CD4-positive, alpha-beta T cell treated with Interleukin-6 at 100 ng/mL for 8 hours (primary cell): ENCODE measurements at places on chromosomes 6 and 20.

DNA sequence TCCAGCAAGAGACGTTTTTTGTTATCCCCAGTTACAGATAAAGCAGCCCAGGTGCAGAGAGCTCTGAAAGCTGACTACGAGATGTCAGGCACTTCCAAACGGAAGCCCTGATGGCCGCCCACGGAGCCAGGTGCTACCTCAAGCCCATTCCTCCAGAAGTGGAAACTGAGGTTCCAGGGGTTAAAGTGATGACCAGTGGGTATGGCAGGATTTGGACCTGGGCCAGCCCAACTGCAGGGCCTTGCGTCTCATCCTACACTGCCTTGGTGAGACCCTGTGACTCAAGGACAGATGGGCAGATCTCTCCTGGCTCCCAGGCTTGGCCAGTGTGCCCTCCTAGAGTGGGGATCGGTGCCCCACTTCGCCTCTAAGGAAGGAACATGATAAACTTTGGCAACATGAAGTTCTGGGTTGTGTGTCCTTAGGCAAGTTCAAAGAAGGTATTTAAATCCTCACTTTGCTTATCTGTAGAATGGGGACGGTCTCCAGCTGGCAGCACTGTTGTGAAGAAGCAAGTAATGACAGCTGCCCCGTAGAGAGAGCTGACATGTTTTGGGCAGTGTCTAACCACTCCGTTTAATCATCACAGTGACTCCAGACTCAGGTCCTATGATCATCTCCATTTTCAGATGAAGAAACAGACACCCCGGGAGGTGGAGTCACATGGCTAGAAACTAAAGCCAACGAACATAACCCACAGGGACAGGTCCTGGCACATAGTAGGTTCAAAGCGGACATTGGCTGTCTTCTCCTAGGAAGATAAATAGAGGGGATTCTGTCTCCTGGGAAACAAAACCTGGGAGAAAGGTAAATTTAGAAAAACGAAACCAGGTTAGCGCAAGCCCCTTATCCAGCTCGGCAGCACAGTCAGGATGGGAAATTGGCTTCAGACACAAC, 34.4 kb upstream of the CDH22 start:
- DNase-seq: no peak

DNA sequence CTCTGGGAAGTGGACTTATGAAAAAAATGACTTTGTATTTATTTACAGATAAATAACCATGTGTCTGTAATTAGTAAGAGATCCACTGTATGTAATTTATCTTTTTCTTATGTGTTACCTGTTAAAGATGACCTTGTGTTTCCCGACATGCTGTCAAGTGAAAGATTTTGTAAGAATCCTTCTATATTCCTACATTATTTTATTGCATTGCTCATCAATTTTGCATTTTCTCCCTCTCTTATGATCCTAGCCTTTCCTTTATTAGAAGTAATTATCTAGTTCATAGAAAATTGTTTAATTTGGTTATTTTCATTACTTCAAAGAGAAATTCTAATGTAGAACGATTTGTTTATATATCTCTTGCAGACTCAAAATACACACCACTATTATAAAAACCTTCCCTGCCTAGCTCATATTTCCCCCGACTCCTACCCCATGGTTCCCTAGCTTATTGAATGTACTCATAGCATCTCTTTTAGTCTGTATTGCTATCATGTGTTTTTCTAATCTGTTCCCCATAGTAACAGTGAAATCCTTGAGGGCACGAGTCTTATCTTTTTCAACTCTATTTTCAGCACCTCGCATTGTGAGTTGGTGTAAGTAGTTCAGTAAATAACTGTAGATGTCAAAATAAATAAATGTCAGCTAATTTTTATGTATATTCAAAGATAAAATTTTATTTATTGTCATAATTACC, 774.4 kb downstream of the HDGFL1 start:
- DNase-seq: no peak

GRCh38 chr6:42704937-42705374, 17.4 kb downstream of the PRPH2 start:
- DNase-seq: no peak

GRCh38 chr20:58148891-58149290, 79.6 kb downstream of the ANKRD60 start:
- DNase-seq: no peak

DNA sequence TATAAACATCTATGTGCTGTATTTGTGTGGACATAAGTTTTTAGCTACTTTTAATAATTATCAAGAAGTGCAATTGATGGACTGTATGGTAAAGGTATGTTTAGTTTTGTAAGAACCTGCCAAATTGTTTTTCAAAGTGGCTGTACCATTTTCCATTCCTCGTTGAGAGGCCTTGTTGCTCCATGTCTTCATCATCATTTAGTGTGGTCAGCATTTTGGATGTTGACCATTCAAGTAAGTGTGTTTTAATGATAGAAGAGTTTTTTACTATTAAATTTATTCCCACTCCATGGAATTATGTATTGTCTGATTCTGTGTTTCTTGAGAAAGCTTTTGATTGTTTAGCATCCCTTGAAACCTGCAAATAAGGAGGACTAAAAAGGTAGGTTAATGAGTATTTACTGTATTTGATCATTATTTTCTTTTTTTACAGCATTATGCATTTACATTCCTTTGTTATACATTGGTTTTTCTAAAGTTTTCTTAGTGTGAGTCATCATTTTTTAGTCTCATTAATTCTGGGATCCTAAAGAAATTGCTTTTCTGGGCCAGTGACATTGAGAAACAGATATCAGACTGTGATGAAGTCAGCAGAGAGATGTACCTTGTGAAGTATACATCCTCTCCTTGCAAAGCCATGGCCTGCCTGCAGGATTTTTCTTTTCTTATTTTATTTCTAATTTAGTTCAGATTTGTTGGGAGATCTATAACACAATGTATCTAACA, 312.8 kb upstream of the PTCHD4 start:
- DNase-seq: no peak

DNA sequence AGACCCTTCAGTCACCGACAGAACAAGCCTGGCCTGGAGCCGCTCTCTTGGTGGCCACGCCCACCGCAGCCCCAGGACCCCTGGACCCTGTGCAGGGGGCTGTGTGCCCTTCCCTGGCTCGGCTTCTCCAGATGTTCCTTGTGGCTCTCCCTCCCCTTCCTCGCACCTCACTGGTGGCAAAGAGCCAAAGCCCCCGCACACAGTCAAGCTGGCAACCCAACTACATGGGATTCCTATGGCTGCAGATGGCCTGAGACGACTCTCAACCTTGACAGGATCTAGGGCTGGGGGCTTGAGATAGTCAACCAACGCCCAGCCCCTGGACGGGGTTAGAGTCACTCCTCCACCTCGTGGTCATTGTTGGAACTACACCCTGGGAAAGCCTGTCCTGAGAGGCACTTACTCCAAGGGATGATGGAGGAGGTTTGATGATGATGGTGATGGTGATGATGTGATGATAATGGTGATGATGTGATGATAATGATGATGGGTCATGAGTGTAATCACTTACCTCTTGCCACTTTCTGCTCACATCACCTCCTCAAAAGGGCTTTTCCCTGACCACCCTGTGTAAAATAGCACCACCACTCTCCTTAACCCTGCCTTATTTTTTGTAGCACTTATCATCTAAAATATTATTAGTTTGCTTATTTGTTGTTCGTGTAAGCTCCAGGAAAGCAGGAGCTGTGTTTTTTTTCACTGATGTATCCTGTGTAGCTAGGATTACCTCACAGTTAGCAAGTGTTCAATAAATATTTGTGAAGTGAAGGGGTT, 278.4 kb downstream of the LRFN2 start:
- DNase-seq: peak; percentile 10

GRCh38 chr6:113147544-113147943, 709.6 kb upstream of the MARCKS start:
- no peak for DNase-seq

DNA sequence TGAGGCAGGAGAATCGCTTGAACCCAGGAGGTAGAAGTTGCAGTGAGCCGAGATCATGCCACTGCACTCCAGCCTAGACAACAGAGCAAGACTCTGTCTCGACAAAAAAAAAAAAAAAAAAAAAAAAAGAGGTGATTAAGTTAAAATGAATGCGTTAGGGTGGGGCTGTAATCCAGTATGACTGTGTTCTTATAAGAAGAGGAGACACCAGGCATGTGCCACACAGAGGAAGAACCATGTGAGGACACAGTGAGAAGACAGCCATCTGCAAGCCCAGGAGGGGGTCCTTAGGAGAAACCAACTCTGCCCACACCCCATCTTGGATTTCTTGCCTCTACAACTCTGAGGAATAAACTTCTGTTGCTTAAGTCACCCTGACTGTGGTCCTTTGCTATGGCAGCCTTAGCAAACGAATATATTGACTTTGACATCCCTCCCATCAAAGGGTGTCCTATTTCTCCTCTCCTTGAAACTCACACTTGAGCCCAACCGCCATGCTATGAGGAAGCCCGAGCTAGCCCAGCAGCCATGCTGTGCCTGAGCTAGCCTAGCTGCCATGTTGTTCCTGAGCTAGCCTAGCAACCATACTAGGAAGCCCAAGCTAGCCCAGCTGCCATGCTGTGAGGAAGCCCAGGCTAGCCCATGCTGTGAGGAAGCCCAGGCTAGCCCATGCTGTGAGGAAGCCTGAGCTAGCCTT, 15.8 kb upstream of the PPP1R16B start:
- DNase-seq: no peak

DNA sequence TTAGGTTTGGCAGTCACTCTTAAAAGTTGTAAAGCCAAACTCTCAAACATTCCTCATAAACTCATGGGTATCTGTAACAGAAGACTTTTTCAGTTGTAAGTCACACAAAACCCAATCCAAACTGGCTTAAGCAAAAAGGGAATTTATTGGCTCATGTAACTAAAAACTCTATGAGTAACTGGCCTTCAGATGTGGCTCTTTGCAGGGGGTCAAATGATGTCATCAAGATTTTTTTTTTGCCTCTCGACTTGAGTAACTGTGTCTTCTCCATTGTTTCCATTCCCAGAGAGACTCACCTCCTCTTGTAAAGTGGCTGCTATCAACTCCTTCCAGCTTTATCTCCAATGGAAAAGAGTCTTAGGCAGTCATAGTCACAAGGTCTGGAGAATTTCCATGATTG, 645.0 kb downstream of the DHX35 start:
- no peak for DNase-seq

GRCh38 chr6:90156861-90157260, 139.8 kb downstream of the BACH2 start:
- DNase-seq: peak; percentile 68

DNA sequence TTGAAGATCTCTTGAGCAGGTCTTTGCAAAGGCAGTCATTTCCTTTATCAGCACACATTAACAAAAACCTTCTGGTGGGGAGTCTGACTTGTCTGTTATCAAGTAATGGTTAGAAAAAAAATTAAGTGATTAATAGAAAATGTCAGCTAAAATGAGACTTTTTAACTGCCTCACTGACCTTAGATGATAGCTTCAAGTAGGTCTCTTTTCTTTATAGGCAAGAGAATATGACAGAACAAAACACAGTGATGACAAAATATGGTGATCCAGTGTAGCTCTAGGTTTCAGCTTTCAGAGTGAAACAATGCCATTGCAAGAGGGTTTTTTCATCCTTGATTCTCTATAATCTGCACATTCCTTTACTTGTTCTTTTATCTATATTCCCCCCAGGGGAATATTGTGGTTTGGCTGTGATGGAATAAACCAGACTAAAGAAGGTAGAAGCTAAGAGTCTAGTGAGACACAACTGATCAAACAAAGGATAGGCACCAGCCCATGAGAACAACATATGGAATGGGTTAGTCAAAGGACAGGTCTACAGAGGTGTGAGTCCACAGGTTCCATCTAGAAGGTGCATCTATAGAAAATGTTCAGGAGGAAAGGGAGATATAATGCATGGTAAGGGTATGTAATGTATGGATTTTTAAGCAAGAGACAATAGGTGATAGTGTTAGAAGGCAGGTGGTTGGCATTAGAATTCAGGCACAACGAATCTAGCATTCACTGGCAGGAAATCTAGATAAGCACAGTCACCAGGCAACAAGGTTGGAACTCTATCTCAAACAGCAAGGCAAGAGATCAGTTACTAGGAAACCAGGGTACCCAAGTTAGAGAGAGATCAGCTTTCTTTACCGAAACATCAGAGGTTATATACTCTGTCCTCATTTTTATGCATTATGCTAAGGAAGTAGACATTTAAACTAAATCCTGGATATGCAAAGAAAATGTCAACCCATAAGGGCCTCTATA, 228.9 kb upstream of the SMLR1 start:
- DNase-seq: no peak

GRCh38 chr6:154316131-154316530, 40.5 kb downstream of the IPCEF1 start:
- no peak for DNase-seq

DNA sequence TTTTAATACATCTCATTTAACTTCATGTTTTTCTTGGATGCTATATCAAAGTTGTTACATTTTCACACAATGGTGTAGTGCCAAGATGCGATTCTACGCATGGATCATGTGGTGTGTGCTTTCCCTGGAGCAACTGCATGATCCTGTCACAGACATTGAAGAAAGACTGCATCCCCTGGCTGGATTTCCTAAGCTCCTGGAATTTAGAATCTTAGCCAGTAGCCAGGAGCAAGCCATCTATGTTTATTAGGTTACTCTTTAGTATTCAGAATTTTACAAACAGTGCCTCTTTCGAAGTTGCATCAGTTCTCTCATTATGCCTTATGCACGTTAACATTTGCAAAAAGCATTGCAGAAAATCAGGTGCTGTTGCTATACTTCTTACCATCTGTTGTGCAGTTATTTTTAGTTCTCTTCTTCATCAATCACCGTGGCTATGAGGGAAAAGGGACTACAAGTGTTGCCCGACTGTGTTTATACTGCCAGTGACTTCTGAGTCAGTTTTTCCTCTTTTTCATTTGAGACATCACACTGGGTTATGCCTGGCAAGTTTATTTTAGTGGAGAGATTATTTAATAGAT, 584.2 kb downstream of the BCKDHB start:
- no peak for DNase-seq

DNA sequence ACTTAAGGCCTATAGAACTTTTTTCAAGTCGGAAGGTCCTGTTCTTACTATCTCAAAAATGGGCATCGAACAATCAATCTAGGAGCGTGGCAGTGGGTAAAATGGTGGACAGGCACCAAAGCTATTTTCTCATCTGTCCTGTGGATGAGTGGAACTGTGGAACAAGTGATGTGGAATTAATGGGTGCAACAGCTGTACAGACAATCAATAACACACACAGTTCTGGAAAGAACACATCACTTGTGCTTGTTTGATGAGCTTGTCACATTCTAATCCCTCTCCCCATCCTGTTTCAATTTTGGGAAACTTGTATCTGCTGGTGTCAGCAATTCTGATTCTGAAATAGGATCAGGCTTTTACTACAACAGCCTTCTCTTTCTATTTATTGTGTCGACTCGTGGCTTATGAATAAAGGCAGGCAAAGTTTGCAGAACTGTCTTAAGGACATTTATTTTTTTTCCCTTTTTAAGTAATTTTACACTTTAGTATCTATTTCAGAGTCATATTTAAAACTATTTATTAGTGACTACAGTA, 11.5 kb downstream of the RBM24 start:
- DNase-seq: no peak
